NCI-H524 (cell line): ENCODE measurements at places on chromosomes 5 and 9.

DNA sequence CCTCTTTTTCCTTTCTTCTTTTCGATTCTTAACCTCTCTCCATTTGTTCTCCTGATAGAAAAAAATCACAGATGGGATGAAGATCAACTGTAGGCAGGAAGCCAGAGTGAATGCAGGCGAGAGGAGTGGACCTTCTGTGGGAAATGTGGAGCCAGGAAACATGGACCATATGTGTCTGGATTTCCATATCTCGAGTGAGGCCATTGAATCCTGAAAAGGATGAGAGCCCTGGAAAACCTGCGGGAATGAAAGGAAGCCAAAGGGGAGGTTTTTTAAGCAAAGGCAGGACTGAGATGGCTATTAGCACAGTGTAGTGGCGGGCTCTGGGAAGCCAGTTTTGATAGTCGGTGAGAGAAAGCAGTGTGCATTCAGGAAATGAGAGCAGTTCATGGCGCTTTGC lies 139.5 kb upstream of the C9orf72 start:
- DNase-seq = no peak

DNA sequence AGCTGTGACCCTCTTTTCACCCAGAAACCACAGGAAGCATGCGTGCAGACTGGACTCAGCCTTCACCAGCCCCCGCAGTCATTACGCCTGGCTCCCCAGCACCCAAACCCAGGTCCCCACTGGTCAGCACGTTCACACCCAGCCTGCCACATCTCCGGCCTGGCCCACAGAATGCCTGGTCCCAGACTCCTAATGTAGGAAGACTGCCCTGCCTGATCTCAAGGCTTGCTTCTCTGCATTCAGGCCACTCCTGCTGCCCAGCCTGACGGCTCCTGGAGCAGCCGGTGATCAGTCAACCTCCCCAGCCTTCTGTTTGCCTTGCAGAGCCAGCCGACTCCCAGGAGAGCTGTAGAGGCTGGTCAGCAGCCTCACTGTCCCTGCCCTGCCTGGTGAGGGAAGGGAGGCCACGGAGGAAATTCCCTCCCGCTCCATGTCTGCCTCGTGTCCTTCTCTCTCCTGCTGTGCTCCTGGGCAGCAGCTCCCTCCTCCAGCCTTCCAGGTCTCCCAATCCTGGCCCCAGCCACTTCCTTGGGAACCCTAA lies 25.4 kb downstream of the ADAMTS2 start:
- no peak for DNase-seq

- no peak for DNase-seq
Measured at GRCh38 chr9:21983561-21983935, 10.6 kb downstream of the CDKN2A start.

DNA sequence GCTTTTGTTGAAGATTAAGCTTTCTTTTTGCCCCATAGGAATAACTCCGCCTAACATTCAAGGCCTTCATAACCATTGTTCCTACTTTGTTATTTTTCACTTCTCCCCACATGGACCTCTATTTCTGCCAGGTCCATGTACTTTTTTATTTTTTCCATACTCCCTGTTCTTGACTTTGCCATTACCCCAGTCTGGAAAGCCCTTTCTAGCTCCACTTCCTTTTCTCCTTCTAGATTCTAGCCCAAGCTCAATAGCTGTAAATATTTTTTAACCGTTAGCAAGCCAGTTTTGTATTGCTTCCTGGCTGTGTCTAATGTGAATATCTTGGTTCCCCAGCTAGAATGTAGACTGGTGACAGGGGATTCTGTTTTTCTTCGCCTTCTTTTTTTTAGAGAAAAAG lies 26.1 kb downstream of the NCBP1 start:
- DNase-seq = no peak

DNA sequence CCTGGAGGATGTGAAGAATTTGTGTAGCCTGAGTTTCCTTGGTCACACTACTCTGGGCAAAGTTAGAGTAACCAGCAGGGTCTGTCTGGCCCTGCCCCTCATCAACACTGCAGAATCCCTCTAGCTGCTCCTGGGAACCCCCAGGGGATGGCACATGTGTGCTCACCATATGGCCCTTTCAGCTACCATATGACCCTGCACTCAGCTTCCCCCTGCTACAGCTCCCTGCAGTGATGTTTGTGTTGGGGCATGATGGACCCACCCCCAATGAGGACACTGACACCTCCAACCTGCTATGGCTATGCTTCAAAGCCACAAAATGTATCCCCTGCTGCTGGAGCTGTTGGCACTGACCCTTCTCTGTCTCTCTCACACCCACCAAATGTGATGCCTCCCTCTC lies 152.7 kb downstream of the SNX18 start:
- peak; percentile 82 for DNase-seq
